ENCODE measurements at places on chromosomes 13 and 19.

- no peak for DNase-seq
Observed at GRCh38 chr19:30408734-30409301, 36.6 kb downstream of the ZNF536 start.

DNA sequence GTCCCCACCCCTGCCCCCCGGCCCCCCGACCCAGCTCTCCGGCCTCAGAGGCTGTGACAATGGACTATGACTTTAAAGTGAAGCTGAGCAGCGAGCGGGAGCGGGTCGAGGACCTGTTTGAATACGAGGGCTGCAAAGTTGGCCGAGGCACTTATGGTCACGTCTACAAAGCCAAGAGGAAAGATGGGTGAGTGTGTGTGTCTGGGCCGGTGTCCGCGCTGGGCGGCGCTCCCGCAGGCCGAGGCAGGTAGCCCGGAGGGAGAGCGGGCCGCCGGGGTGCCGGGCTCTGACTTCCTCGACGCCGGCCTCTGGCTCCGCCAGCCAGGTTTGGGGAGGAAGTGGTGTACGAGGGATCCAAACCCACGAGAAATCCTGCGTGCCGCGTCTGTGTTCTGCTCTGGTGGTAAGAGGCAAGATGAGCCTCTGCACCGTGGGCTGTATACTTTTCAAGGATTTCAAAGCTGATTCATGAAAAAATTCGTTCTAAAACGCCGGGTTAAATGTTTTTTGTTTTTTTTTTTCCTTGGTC is 718 bp downstream of the CDK8 start:
- DNase-seq, result peak; percentile 50

DNA sequence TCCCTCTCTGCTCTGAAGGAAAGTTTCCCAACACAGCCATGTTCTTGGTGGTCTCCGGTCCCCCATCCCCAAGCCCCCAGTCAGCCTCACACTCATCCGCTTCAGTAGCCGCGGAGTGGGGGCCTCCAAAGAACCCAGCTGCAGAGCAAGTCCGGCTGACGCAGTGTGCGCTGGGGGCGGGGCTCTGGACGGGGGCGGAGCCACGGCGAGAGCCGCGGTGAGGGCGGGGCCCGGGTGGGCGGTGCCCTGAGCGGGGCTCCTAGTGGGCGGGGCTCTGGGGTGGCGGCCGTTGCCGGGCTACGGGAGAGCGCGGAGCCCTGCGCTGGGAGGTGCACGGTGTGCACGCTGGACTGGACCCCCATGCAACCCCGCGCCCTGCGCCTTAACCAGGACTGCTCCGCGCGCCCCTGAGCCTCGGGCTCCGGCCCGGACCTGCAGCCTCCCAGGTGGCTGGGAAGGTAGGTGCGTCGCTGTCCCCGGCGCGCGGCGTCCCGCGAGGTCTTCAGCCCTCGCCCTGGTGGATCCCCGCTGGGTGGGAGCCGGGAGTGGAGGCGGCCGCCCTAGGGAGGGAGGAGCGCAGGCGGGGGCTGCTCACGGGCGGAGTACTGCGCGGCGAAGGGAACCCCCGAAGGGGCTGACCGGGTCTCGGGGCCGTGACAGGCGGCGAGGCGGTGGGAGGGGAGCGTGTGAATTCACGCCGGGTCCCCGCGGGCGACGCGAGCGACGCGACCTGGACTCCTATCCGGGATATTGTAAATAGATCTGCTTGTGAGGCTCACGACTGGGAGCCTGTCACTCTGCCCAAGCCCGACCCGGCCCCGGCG is 9.1 kb downstream of the TNFRSF19 start:
- peak; percentile 83 for DNase-seq

DNA sequence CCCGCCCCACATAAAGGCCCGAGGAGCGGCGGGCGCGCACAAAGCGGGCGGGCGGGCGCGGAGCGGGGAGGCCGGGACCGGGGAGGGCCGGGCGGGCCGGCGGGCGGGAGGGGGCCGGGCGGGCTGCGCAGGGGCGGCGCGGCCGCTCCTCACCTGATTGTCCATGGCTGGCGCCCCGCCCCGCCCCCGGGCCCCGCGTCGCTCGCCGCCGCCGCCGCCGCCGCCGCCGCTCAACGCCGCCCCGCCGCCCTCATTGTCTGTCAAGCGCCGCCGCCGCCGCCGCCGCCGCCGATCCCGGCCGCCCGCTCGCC is 200 bp downstream of the MLLT1 start:
- DNase-seq, result no peak

DNA sequence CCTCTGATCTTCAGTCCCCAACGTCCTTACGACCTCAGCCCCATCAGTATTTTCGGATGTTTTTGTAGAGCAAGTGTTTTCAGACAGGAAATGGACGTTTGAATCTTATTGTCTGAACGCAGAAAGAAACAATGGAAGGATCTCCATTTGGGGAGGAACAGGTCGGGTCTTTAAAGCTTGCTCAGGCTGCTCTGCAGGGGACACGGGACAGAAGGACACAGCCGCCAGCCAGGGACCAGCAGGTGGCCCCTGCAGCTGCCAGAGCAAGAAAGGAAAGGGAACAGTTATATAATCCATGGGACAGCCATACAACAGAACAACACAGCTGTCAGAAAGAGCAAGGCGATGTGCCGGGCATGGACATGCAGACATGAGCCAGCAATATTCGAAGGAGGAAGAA is 18.5 kb upstream of the IGLON5 start:
- no peak for DNase-seq

- no peak for DNase-seq
Observed at GRCh38 chr19:902093-902370, 8.7 kb downstream of the RNU6-9 start.

DNA sequence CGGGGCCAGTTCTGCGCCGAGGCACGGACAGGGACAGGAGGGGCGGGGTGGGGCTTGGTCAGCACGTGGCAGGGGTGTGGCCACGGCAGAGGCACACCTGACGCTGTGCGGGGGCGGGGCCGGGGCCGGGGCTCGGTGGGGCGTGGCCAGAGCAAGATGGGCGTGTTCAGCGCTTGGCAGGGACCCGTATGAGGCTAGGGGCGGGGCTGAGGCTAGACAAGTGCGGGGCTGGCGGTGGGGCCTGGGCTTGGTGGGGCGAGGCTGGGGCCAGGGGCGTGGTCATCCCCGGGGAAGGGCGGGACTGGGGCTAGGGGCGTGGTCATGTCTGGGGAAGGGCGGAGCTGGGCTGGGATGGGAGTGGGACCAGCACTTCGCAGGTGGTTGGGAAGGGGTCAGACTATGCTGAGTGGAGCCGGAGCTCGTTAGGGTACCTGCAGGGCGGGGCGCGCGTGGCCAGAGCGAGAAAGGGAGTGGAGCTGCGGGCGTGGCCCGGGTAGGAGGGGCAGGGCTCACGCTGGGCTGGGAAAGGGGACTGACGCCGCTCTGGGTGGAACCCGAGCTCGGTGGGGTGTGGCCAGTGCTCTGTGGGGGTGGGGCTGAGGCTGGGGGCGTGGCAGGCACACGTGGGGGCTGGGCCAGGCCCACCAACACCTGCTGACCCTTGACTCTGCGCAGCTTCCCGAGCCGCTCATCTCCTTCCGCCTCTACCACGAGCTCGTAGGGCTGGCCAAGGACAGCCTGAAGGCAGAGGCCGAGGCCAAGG is 12.8 kb downstream of the POLR2E start:
- peak; percentile 65 for DNase-seq

DNA sequence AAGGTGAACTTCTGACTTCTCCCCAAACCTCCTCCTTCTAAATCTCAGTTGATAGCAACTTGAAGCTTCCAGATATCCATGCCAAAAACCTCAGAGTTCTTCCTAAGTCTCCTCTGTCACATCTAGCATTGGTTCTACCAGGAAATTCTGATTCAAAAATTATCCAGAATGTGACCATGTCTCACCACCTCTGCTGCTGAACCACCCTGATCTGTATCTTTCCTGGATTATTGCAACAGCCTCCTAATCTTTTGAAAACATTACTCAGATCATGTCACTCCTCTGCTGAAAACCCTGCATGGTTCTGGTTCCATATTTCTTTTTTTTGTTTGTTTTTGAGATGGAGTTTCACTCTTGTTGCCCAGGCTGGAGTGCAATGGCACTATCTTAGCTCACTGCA is 78.7 kb upstream of the TNFSF11 start:
- DNase-seq, result no peak

DNA sequence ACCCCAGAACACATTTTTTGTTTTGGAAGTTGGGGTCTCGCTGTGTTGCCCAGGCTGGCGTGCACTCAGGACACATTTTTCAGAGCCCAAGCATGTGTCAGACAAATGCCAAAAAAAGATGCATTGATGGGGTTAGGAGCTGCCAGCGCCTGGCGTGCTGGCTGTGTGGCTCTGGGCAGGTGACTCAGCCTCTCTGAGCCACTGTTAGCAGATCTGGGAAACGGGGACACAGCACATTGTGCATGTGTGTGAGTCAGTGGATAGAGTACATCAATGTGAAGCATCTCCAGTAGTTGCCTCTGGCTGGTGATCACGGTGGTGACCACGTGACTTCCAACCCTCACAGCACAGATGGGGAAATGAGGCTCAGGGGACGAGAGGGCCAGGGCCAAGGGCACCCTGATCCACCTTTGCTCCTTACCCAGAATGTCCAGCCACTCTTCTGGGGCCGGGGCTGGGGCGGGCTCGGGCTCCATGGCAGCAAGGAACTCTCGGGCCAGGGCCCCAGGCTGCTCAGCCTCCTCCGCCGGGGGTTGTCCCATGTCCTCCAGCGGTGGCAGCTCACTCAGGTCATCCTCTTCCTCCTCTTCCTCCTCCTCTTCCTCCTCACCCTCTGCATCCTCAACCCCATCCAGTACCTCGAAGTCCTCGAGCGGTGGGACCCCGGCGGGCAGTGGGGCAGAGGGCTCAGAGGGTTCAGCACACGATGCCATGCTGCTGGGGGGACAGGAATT is 1.9 kb downstream of the FKBP8 start:
- DNase-seq, result no peak

GRCh38 chr19:31616031-31616430 is 266.8 kb upstream of the TSHZ3 start:
- no peak for DNase-seq

GRCh38 chr19:38695317-38695683 is 47.9 kb downstream of the ACTN4 start:
- no peak for DNase-seq

DNA sequence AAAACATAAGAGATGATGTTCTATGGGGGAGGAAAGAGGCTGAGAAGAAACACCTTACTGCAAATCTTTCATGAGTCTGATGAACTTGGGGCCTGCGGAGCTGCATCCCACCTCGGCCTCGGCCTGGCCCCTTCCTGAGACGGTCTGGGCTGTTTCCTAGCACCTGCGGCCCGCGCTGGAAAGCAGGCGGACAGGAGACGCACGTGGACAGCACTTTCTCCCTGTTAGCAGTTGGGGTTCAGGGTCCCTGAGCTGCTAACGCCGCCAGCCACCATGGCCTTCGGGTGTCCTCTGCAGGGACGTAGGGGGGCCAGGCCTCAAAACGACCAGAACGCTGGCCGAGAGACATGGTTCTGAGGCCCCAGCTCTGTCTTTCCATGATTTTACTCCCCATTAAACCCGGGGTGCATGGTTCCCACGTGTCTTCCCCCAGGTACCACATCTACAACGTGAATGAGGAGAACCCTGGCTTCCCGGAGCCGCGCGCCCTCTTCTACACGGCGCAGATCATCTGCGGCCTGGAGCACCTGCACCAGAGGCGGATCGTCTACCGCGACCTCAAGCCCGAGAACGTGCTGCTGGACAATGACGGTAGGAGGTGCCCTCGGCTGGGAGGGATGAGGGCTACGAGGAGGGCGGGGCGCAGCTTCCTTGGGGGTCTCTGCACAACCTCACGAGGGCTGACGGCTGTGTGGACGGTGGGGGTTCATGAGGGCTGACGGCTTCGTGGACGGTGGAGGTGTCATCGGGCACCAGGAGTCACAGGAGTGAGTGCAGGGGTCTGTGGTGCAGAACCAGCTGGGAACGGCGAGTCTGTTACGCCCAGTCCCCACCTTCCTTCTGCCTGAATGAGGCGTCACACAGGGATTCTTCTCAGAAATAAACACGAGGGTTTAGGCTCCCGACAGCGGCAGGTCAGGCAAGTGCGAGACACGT is 4.3 kb downstream of the GRK1 start:
- no peak for DNase-seq

DNA sequence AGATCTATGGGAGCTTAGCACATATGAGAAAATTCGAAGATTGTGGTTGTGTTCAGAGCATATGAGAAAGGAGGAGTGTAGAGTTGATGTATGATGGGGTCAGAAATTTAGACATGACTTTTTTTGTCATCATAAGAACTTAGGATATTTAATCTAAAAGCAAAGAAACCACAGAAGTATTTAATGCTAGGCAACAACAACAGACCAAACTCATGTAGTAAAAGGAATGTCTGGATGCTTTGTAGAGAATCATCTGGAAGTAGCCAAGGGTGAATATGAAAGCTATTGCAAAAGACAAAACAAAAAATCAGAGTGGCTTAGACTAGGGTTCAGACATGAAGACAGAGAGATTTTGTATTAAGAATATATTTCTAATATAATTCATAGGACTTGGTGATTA is 190.3 kb downstream of the SLITRK1 start:
- DNase-seq, result no peak

GRCh38 chr19:48670699-48671445 is 1.9 kb downstream of the NTN5 start:
- no peak for DNase-seq

GRCh38 chr19:41694196-41694595 is 6.1 kb upstream of the CEACAM7 start:
- DNase-seq, result no peak

GRCh38 chr13:33869005-33869404 is 51.1 kb downstream of the RFC3 start:
- DNase-seq, result peak; percentile 33

GRCh38 chr13:103291798-103292572 is 225.8 kb upstream of the SLC10A2 start:
- no peak for DNase-seq

DNA sequence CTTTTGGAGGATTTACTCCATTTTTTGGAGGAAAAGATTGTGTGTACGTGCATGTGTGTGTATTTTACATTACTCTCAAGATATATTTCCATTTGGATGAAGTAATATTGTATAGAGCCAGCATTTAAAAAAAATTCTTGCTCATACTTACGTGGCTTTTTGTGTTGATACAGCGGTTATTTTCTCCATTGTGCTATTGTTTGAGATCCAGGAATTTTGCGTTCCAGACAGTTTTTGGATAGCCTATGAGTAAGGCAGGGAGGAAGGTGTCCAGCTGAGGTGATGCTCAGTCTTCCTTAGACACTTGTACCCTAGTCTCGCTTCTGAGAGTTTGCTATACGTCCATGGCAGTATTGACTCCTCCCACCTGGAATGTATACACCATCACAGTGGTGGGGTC is 92.2 kb upstream of the ARHGEF7 start:
- no peak for DNase-seq

- DNase-seq, result no peak
Observed at GRCh38 chr19:643736-644135, 4.1 kb downstream of the FGF22 start.

GRCh38 chr13:29654843-29655547 is 59.5 kb upstream of the SLC7A1 start:
- DNase-seq, result no peak

DNA sequence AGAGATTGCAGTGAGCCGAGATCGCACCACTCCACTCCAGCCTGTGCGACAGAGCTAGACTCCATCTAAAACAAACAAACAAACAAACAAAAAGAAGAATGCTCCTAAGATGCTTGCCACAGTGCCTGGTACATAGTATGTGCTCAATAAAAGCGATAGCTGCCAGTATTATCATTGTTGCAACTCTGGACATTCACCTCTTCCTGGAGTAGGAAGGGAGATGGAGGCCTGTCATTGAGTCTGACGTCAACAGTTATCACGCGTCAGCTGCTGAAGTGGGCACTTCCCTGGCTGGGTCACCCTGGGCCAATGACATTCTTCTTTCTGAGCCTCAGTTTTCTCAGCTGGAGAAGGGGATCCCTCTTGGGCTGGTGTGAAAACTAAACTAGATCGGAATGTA is 4.2 kb upstream of the PLAUR start:
- no peak for DNase-seq

GRCh38 chr19:54418030-54418929 is 3.0 kb downstream of the TTYH1 start:
- DNase-seq, result no peak
